H4 (cell line): ENCODE measurements at places on chromosomes 2 and 18.
A peak's percentile ranks its signal among the peaks of the same experiment; 100 is the strongest.

GRCh38 chr18:37284260-37284659, 281.3 kb downstream of the CELF4 start:
- DNase-seq: no peak

GRCh38 chr18:34283506-34283905, 58.8 kb upstream of the NOL4 start:
- no peak for DNase-seq

DNA sequence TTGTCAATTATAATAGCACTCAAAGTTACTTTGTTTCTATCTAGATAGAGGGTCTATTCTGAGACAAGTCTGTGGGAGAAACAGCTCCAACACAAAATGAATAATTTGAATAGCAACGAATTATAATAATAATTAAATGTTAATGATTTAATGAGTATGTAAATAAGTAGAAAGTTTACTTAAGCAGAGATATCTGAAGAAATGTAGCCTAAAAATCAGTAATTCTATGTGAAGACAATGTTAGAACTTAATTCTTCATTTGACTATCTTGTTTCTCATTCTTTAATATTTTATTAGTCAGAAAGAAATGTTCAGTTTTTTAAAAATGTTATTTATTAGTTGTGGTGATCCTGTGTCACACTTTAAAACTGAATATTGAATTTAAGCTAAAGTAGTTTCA, 161.2 kb downstream of the PLEKHA3 start:
- DNase-seq: no peak

GRCh38 chr2:149606251-149606811, 18.8 kb upstream of the MMADHC start:
- DNase-seq: no peak

GRCh38 chr2:31987454-31988220, 23.2 kb downstream of the MEMO1 start:
- DNase-seq: no peak

GRCh38 chr2:165787334-165787733, 6.7 kb downstream of the GALNT3 start:
- DNase-seq: no peak

GRCh38 chr2:5377323-5377722, 314.9 kb upstream of the SOX11 start:
- DNase-seq: no peak

- DNase-seq: no peak
Observed at GRCh38 chr2:231890896-231891513, 35.2 kb downstream of the NPPC start.

DNA sequence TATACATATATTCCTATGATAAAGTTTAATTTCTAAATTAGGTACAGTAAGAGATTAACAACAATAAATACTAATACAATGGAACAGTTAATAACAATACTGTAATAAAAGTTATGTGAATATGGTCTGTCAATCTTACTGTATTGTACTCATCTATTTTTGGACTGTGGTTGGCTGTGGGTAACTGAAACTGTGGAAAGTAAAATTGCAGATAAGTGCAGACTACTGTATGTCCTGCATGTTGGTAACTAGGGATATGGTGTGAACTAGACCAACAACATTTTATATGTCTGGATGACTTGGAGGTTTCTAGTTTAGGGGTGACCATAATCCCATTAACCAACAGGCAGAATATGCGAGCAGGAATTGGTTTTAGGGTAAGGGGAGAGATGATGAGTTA, 23.3 kb downstream of the PHLPP1 start:
- DNase-seq: no peak

GRCh38 chr2:204437815-204438756, 107.2 kb upstream of the PARD3B start:
- no peak for DNase-seq

DNA sequence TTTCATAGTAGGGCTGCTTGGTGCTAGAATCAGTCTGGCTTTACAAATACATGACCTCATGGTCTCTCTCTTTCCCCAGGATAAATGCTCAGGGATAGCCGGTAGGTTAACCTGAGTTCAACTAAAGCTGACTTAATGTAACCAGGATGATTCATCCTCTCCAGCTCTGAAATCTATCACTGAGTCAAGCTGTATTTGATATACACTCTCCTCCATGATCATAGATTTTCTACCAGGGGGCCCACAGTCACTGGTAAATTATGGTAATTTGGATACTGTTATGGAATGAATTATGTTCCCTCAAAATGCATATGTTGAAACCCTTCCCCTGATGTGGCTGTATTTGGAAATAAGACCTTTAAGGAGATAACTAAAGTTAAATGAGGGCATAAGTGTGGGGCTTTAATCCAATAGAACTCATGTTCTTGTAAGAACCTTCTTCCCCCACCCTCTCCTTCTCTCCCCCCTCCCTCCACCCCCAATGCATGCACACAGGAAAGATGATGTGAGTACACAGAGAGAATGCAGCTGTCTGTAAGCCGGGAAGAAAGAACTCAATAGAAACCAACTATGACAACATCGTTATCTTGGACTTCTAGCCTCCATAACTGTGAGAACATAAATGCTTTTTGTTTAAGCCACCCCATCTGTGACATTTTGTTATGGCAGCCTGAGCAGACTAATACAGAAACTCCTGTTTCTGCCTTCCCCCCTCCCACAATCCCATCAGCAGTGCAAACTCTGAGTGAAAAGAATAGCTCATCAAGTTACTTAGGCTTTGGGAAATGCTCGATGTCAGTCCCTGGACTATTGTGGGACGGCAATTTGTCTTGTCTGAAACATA, 134.9 kb upstream of the KYNU start:
- no peak for DNase-seq

DNA sequence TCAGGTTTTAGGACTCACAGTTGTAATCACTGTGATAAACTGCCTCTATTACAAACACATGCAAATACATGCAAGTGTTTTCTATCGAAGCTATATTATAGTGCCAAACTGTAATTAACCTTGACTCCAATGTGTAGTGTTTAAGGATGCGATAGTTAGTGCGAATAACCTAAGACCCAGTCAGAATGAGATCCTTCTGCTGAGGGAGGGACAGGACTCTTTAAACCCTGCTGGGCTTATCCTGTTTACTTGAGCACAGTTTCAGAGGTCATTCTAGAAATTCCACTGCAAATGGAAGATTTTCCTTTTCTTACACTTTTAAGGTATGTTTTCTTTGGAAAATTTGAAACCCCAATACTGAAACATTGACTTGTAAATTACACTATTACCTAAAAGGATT, 68.2 kb downstream of the CALCRL start:
- DNase-seq: no peak

GRCh38 chr2:32947484-32948143, 861 bp downstream of the LTBP1 start:
- DNase-seq: no peak

- no peak for DNase-seq
Observed at GRCh38 chr2:9208875-9209274, 2.3 kb downstream of the ASAP2 start.

DNA sequence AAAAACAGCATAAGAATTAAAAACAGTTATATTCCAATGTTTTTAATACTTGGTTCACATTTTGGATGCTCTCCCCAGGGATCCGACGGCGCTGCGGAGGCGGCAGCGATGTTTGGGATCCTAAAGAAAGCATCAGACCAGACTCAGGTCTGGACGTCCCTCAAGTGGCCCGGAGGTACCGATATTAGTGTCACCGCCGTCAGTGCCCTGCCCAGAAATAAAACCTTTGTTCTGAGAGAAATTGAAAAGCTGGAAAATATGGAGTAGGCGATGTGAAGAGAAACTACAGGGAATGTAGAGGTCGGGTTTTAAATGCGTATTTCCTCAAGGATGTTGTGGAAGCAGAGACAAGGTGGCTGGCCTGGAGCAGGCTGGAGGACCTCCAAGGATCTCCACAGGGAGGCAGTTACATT, 683 bp upstream of the TBC1D8 start:
- DNase-seq: no peak

GRCh38 chr2:239456940-239457339, 56.1 kb upstream of the HDAC4 start:
- no peak for DNase-seq

GRCh38 chr2:55090702-55091101, 40.5 kb upstream of the RTN4 start:
- DNase-seq: no peak

DNA sequence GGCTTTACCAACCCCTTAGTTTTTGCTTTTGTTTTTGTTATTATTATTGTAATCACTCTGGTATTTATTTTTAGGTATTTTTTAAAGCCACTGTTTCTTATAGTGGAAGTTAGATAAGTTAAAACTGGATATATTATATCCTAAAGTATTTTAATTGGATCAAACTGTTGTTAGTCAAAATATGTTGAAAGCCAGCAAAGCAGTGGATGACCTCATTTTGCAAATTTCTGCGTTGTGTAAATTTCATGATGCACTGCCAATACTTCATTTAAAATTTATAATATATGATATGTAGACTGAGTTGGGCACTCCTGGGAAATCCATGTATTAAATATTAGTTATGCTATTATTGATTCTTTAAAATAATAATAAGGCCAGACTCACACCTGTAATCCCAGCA, 661.7 kb upstream of the NRXN1 start:
- no peak for DNase-seq

- DNase-seq: no peak
Observed at GRCh38 chr2:11684894-11685460, 15.0 kb upstream of the NTSR2 start.

- DNase-seq: no peak
Observed at GRCh38 chr2:27441226-27441926, 805 bp upstream of the KRTCAP3 start.

GRCh38 chr2:194304191-194304590, 1352.8 kb upstream of the SLC39A10 start:
- DNase-seq: no peak

GRCh38 chr2:18106841-18107240, 228.4 kb downstream of the KCNS3 start:
- no peak for DNase-seq

GRCh38 chr18:26097563-26097962, 7.2 kb upstream of the SS18 start:
- no peak for DNase-seq

GRCh38 chr18:10239103-10239502, 215.3 kb upstream of the APCDD1 start:
- DNase-seq: no peak

GRCh38 chr2:79638954-79639353, 126.1 kb downstream of the CTNNA2 start:
- no peak for DNase-seq

DNA sequence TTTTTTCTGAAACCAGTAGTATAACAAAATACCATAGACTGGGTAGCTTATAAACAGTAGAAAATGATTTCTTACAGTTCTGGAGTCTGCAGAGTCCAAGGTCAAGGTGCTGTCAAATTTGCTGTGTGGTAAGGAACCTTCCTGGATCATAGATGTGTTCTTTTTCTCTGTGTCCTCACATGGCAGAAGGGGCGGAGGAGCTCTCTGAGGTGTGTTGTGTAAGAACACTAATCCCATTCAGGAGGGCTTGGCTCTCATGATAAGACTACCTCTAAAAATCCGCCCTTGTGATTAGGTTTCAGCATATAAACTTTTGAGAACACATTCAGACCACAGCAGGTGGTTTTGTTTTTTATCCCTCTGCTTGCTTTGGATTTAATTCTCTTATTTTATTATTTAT, 25.7 kb downstream of the ANKRD62 start:
- no peak for DNase-seq

- no peak for DNase-seq
Observed at GRCh38 chr2:126864861-126865260, 33.8 kb upstream of the TEX51 start.

- DNase-seq: no peak
Observed at GRCh38 chr2:236968880-236969534, 116.7 kb upstream of the COPS8 start.

DNA sequence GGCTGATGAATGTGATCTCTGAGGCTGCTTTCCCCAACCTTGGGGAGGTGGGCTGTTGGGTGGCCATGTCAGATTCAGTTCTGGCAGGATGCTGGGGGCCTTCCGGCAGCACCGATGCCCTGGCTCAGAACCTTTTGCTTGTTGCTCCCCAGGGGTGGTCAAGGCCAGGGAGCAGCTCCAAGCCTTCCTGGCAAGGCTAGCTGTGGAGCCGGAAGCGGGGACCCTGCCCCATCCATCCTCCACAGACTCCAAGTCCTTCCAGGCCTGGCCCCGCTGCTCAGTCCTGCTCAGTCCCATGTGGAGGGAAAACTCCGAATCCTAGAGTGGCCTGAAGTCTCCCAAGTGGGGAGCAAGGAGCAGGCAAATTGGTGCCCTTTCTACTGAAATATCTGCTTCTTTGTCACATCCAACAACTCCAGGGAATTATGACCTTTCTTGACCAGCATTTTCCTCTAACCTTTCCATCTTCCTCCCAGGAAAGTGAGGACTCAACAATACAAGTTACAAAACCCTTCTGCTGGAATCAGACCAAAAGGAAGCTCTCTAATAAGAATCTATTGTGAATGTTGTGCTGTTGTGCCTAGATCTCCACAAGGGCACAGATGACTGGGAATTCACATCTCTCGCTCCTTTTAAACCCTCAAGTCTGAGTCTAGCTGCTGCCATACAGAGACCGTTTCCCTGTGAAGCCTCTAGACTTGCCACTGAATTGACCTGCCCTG, 134.0 kb downstream of the MCFD2 start:
- no peak for DNase-seq

DNA sequence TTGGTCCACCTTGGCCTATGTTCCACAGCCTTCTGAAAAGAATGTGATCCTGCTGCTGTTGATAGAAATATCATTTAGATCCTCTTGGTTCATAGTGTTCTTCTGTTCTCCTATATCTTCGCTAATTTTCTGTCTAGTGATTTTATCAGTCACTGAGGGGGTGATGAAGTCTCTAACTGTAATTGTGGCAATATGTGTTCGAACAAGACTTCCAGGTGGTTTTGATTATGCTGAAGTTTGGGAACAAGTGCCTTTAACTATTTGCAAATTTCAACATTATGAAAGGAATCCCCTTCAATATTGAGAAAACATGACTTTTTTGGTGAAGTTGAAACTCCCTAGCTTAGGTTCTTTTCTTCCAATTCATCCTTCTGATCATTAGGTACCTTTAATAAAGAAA, 140.4 kb downstream of the MTX2 start:
- peak; percentile 0 for DNase-seq

DNA sequence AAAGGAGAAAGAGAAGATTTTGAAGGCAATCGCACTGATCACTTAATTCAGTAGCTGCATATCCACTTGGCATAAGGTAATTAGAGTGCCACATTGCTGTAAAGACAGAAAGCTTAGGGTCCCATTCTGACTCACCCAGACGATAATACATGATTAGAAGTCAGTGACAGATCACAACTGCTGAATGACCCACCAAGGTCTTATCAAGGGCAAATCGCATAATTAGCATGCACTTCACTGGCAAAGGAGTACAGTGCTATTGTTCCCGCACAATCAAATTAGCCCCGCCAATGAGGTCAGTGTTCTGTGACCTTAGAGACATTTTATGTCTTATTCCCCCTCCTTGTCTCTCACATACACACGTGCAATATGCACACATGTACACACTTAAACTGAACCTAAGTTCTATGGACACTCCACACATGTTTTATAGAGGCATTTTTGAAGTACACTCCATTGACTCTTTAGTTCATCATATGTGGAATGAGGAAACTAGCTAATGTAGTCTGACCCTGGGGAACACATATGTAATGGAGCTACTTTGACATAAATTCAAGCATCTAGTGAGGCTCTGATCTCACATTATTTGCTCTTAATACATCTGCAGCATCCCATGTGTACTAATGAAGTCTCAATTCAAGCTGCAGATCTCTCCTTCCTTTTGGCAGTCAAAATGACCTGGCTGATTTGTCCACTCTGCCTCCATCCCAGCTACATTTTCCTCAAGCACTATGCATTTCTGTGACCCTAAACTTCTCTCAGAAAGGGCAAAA, 673.8 kb upstream of the FANCL start:
- DNase-seq: no peak
